Mucosa of descending colon (tissue), 3 donors: ENCODE measurements at places on chromosomes 11 and 22. TPM values are rescaled to one million over a fixed set of nuclear protein-coding genes. Genes with fewer than 3 reads are reported as not detected.

DNA sequence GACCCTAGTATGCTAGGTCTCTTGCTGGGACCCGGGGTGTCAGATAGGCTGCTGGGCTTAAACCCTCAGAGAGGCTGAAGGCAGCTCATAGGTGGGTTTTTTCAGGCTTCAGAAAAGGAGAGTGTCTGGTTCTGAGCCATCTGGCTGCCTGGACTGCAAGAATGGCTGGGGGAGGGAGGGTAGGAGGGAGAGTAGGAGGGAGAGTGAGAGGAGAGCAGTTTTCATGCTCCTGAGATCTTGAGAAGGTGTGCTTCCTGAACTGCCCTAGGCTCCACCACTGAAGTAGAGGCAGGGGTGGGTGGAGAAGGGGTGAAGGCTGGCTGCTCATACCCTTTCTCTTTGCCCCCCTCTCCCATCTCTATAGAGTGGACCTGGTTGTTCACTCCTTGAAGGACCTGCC is 4.6 kb downstream of the HMBS start:
- no peak for DNase-seq

TRIM49 gene
- total RNA-seq: not detected

DNA sequence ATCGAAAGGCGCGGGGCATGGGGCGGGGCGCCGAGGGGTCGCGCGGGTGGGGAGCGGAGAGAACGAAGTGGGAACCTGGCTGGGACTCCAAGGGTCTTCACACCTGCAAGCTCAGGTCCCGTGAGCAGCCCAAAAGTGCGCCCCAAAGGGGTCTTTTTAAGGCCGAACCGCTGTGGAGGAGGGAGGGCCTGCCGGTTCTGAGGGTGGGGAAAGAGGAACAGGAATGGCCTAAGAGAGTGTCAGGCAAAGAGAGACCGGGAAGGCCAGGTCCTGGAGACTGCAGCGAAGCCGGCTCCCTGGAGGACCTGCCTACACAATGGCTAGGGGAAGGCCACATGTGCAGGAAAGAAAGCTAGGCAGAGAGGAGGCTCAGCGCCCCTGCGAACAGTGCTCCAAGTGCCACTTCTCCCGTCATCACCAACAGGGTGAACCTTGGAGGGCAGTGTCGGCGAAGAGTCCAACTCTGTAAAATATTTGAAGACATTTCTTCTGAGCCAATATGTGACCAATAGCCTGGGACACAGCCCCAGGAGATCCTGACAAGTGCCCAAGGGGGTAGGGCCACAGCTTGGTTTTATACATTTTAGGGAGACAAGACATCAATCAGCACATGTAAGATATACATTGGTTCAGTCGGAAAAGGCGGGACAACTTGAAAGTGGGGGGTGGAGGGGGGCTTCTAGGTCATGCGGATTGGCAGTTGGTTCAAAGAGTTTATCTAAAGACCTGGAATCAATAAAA is 710 bp upstream of the DGCR2 start:
- no peak for DNase-seq

KCTD17 gene
- 40.1 TPM for total RNA-seq

- no peak for DNase-seq
Measured at GRCh38 chr11:86464509-86465221, 90.0 kb downstream of the CCDC81 start.

DDX25 gene
- total RNA-seq: 0.05 TPM

ANKK1 gene
- total RNA-seq: 0.26 TPM

DNA sequence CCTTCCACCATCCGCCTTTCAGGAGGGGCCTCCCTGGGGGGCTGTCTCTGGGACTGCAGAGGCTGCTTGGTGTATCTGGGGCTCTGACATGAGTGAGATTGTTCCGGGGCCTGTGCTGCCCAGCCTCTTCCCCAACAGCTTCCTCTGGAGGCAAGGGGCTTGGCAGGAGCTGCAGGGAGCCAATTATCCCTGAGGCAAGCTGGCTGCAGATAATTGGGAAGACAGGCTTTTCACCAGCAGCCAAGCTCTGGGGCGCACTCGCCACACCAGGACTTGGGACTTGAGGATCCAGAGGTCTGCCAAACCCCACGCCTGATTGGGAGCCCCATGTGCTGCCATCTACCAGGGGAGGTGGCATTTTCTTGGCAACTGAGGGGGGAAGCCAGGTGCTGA is 15.6 kb upstream of the RTN4R start:
- no peak for DNase-seq

DNA sequence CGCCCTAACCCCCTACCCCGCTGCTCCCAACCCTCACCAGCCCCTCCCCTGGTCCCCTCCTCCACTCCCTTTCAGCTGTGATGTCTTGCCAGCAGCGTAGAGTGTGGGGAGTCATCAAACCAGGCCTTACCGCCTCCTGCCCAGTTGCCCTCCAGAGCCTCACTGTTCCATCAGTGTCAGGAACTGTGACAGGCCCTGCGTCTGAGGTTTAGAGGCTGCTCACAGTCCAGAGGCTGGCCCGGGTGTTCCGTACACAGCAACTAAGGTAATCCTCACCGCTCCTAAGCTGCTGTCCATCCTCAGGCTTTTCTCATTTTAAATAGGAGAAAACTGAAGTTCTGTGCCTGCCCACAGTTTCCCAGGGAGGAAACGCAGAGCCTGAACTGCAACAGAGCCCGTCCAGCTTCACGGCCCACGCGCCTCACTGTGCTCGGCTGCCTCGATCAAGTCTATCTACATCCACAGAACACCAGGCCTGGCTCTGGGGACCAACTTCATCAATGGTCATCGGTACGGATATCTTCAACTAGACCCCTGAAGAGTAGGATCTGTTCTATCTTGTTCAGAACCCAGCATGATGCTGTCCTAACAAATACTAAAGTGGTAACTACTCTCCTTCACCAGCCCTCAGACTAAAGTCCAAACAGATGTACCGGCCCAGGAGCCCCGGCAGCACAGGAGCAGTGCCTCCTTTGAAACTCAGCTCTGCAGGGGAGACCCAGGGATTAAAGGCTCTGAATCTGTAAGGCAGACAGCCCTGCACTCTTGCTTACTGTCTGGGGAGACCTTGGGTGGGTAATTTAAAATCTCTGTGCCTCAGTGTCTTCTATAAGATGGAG is 10.3 kb downstream of the VPS37C start:
- DNase-seq: no peak

DNA sequence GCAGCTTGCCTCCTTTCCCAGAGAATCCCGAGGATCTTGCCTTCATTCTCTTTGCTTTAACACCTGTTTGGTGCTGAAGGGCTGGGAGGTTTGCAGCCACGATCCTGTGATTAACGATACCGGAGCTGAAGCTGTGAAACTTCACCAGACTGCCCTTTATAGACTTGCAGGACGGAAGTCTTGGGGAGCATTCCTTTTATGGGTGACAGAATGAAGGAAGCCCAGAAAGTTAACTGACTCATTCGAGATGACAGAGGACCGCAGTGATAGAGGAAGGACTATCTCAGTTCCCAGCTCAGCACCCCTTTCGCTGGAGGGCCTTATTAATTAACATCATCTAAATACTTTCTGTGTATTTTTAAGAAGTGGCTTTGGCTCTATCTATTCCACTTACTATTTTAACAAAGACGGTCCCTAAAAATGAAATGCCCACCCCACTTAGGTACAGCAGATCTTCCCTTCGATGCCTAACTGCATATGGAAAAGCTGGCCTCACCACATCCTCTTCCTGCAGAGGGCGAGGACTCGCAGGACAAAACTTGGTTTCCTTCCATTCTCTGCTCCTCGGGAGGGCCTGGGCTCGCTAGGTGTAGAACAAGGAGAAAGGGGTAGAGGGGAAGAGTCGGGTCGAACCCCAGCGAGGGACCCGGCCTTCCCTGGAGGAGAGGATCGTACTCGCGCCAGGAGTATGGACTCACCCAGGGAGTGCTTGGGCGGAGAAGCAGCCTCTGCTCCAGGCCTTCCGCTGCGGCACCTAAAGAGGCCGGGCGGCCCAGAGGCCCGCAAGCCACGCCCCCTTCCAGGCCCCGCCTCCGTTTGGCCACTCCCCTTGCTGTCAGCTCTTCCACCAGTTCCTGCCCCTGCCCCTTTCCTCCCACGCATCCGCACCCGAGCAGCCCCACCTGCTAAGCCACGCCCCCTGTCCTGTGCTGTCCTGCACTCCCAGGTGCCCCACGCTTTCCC is 30.7 kb upstream of the USP47 start:
- no peak for DNase-seq

GRCh38 chr11:87473174-87473573 is 435.4 kb downstream of the TMEM135 start:
- DNase-seq: no peak

DNA sequence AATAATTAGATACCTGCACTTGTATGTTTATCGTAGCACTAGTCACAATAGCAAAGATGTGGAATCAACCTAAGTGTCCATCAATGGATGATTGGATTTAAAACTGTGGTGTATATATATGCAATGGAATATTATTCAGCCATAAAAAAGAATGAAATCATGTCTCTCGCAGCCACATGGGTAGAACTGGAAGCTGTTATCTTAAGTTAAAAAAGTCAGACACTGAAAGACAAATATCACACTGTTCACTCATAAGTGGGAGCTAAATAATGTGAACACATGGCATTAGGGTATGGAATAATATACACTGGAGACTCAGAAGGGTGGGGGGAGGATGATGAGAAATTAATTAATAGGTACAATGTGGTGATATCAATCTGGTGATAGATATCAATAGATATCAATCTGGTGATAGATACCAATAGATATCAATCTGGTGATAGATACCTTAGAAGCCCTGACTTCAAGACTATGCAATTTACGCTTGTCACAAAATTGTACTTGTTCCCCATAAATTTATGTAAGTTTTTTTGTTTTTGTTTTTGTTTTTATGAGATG is 2.0 kb downstream of the LMO2 start:
- DNase-seq: no peak

DNA sequence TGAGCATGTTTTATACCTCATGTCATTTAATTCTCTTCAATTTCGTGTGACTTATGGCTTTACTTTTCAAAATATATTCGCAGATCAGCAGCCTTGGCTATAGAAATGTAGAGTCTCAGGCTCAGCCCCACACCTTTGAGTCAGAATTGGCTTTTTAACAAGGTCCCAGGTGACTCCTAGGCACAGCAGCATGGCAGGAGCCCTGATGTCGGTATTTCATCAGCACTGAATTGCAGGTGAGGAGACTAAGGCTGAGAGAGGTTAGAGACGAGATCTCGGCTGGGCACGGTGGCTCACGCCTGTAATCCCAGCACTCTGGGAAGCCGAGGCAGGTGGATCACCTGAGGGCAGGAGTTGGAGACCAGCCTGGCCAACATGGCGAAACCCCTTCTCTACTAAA is 196.9 kb upstream of the SEZ6L start:
- no peak for DNase-seq

MGAT3 gene
- total RNA-seq: 8.5 TPM

GRCh38 chr11:72254299-72254993 is 10.5 kb upstream of the PHOX2A start:
- DNase-seq: no peak

- DNase-seq: no peak
Measured at GRCh38 chr11:84289381-84289906, 1003.3 kb upstream of the CCDC90B start.

MYO18B gene
- 0.12 TPM for total RNA-seq

- DNase-seq: no peak
Measured at GRCh38 chr11:76890329-76890728, 29.6 kb downstream of the ACER3 start.

DNA sequence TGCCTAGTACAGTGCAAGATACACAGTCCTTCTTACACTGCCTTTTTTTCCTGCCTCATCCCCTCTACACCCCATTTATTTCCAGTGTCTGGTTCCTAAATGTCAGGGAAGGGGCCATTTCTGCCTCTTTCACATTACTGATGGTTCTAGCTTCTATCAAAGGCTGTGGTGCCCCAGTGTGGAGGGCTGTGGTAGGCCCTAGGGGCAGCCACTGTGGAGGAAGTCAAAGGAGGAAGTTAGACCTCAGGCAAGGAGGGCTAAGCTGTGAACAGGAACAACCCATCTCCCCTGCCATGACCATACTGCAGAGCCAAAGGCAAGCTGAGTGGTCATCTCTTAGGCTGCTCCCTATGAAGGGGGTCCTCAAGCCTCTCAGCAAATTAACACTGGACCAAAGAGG is 81.9 kb upstream of the CRTAM start:
- DNase-seq: no peak

FAM180B gene
- 0.51 TPM for total RNA-seq

GRCh38 chr11:17208257-17208999 is 642 bp upstream of the PIK3C2A start:
- no peak for DNase-seq

DNA sequence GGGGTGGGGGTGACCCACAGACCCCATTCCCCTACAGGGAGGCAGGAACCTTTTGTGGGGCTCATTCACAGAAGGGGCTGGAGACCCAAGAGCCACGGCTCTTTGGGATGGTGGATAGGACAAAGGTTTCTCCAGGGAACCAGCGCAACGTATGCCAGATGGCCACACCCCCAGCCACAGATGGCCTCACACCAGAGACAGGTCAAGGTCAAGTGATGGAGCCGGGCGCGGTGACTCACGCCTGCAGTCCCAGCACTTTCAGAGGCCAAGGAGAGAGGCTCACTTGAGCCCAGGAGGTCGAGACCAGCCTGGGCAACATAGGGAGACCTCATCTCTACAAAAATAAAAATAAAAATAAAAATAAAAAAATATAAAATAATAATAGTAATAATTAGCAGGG is 17.1 kb upstream of the BRSK2 start:
- DNase-seq: no peak
